Activated naive CD4-positive, alpha-beta T cell (primary cell): ENCODE measurements at places on chromosomes 13 and 19.

- DNase-seq, result no peak
These were observed 477 bp downstream of the NFILZ start for GRCh38 chr19:8630796-8631424.

- peak; percentile 76 for DNase-seq
These were observed 10.7 kb downstream of the PTGIR start for GRCh38 chr19:46614114-46614722.

- DNase-seq, result no peak
These were observed 16.3 kb upstream of the PSMD8 start for GRCh38 chr19:38358071-38358470.

GRCh38 chr13:23632048-23632582 lies 61.9 kb downstream of the TNFRSF19 start:
- DNase-seq, result no peak

DNA sequence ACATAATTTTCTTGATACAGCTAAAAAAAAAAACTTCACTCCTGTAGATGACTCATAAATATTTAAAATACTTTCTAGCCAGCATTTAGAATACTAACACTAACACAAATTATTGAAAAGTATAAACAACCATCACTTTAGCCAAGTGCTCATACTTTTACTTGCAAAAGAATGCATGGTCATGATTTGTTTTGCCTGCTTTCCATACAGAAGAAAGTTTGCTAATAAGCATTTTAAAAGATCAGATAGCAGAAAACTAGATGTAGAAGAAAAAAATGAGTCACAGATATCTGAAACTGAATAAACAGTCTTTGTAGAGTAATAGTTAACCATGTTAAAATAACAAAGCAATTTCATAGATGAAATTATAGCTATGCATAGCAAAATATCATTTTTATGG lies 2280.4 kb upstream of the PCDH20 start:
- DNase-seq, result no peak

DNA sequence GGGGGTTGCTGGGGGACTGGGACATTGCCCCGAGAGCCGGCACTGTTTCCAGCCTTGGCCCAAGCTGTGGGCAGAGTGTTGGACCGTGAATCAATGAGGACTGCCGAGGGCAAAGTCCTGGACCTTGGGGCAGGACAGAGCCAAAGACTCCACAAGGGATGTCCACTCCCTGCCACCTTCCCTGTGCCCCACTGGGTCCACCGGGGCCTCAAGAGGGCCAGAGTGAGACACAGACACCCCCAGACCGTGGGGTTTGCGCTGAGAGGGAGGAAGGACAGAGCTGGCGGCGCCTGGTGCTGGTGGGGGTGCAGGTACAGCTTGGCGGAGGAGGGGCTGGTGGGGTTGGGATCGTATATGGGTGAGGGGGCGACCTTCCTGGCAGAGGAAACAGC lies 11.8 kb downstream of the MAST3 start:
- no peak for DNase-seq

DNA sequence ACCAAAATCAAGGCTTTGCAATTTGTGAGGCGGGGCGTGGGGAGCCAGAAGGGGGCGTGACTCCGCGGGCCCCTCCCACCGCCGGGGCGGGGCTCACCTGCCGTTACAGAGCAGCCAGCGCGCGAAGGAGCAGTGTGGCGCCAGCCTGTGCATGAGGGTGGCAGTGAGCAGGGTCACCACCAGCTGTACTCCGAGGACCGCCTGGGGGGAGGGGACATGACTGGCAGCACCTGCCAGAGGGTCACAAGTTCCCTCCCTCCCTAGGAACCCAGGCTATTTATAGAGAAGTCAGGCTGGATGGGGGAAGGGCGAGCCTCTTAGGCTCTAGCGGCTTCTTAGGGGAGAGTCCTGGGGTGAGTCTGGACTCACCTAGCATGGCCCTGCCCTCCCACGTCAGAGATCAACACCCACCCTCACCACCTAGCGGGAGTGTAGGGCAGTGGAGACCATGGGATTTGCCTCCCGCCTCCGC lies 3.6 kb downstream of the TMEM161A start:
- DNase-seq, result no peak

- DNase-seq, result no peak
These were observed 869.0 kb upstream of the PRR20A start for GRCh38 chr13:56271686-56272085.

DNA sequence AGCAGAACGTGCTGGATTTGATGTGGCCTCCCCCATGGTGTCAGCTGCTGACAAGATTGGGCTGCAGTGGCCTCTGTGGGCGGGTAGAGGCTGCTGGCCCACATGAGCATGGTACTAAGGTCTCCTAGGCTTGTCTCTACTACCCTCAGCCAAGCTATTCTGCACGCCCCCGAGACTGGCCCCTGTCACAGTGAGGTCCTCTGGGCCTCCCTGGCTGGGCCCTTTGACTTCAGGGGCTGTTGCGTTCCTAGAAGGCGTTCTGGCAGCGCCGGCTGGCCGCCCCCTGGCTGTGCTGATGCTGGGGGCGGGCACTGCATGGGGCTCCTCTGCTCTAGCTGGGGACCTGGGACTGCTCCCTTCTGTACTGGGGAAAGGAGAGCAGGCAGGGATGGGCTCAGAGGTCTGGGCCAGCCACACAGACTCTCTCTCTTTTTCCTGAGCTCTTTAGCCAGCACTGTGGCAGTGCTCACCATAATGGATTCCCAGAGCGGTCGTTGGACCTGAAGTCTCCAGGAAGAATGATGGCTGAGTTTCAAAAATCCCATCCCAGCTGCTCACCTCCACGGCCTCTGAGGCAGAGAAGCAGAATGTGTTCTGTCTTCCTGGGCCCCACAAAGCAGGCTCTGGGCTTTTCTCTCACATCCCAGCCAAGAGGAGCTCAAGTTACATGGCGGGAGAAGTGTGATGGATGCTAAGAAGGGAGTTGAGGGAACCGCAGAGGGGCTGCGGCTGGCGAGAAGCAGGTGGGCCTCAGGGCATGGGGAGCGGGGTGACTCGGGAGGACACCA lies 32.3 kb downstream of the TSSK6 start:
- no peak for DNase-seq

DNA sequence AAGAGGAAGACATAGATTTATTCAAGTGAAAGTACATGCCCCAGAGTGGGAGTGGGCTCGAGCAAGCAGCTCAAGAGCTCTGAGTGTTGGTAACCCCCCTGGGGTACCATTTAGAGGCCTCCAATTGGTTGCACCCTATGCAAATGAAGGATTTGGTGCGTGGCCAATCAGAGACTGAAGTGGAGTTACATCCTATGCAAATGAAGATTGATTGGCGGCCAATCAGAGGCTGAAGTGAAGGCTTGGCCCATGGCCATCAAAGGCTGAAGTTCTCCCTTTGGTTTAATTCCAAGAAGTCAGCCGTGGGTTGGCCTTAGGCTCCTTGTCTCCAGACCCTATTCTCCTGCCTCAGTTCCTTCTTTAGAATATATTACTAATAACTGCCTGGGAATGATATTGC lies 12.9 kb upstream of the IGFL1 start:
- DNase-seq, result no peak

GRCh38 chr13:72960541-72960940 lies 98.3 kb upstream of the KLF5 start:
- no peak for DNase-seq
